Activated CD4-positive, CD25-positive, alpha-beta regulatory T cell (primary cell): ENCODE measurements at places on chromosomes 3 and 15.

- DNase-seq, result no peak
Observed at GRCh38 chr15:26773067-26773877, 406 bp upstream of the GABRB3 start.

- DNase-seq, result peak; percentile 13
Observed at GRCh38 chr3:33372218-33373081, 67.8 kb downstream of the UBP1 start.

DNA sequence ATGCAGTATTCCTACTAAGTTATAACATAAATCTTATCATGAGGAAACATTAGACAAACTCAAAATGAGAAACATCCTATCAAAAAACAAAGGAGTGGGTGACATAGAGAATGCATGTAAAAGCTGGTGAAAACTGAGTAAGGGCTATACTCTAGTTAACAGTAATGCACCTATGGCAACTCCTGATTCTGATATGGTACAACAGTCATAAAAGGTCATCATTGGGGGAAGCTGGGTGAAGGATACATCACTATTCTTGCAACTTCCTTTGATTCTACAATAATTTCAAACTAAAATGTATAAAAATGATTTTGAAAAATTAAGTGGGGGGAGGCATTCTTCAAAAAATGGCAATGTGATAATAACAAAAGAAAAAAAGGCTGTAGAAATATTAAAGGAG is 6.8 kb downstream of the PIK3R4 start:
- DNase-seq, result no peak

- no peak for DNase-seq
Observed at GRCh38 chr3:152587861-152588260, 247.1 kb upstream of the P2RY1 start.

GRCh38 chr3:175046601-175047000 is 187.5 kb downstream of the NAALADL2 start:
- DNase-seq, result no peak

GRCh38 chr3:151476344-151477018 is 15.6 kb upstream of the IGSF10 start:
- DNase-seq, result no peak

- no peak for DNase-seq
Observed at GRCh38 chr3:122681284-122681973, 790 bp downstream of the PARP14 start.

- DNase-seq, result no peak
Observed at GRCh38 chr3:119631516-119631915, 28.9 kb downstream of the POPDC2 start.

- no peak for DNase-seq
Observed at GRCh38 chr3:118817748-118818165, 216.9 kb downstream of the IGSF11 start.

DNA sequence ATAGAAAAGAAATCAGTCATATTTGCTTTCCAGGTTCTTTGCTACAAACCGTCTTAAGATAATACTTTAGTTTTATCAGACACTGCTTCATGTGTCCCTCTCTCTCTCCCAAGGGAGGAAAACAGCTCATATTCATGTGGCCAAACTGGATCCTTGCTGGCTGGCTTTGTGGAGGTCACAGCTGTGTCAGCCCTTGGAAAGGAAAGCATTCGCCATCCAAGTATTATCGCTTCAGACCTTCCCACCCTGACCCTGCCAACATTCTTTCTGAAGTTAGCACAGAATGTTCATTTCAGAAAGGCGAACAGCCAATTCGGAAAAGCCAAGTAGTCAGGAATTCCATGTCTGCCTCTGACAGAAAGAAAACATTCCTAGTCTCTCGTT is 213.6 kb downstream of the FEZF2 start:
- no peak for DNase-seq

- no peak for DNase-seq
Observed at GRCh38 chr3:194007592-194008337, 128.2 kb upstream of the HES1 start.
